ENCODE measurements at places on chromosomes 6 and 20. TPM values are rescaled to one million over a fixed set of nuclear protein-coding genes. Genes with fewer than 3 reads are reported as not detected.

DNA sequence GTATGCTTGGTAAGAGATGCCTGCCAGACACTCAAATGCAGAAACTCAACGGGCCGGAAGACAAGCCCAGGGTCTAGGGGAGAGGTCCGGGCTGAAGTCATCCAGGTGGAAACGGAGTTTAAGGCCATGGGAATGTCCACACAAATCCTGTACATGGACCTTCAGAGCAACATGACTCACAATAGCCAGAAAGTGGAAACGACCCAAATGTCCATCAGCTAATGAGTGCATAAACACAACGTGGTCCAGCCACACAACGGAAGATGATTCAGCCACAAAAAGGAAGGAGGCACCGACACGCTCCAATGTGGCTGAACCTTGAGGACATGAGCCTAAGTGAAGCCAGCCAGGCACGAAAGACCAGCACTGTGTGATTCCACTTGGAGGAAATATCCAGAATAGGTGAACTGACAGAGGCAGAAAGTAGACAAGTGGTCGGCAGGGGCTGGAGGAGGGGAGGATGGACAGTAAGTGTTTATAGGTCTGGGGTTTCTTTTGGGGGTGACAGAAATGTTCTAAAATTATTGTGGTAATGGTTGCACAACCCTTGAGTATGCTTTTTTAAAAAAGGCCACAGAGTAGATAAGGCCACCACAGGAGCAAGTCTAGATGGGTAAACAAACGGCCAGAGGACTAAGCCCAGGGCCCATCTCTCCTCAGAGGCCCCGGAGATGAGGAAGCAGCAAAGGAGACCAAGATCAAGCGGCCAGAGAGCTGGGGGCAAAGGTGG is 105.6 kb downstream of the PREX1 start:
- DNase-seq, result no peak

Gene GSTA2
- polyA plus RNA-seq, result 0.60 TPM

- DNase-seq, result no peak
These were observed 29.2 kb downstream of the CDH22 start for GRCh38 chr20:46279103-46279502.

DNA sequence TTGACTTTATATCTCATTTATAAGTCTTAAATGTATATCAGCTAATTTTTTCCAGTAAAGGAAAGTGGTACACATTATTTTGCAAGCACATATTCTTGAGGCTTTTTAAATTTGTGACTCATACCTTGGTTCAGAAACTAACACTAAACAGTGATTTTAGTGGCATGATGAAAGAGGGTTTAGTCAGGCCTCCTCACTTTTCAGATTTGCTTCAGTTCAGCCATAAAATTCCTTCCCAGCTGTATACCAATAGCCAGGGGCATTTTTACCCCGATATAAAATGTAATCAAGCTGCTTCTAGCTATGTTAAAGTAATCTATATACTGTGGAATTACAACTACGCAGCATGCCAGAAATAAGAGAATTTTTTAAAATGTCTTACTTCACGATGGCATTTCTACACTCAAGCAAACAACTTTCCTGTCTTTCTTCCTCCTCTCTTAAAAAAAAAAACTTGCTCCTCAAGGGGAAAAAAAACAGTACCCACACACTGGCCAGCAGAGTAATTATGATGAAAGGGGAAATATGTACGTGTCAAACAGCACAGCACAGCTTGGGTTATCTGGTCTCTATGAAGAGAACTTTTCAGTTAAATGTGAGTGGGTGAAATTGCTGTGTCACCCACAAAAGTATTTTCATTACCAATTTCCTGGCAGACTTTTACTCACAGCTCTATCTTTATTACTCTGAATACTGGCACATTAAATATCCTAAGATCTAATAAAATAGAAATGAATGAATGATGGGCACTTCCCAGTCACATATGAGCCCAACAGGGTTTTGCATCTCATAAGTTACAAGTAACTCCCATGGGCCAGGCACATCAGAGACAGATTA is 244.8 kb upstream of the TENT5A start:
- DNase-seq, result no peak
